Posterior vena cava (tissue), 2 donors: ENCODE measurements at places on chromosomes 3 and 15. TPM values are rescaled to one million over a fixed set of nuclear protein-coding genes. Genes with fewer than 3 reads are reported as not detected.

GPD1L gene
- 47.4 TPM for total RNA-seq

GOLIM4 gene
- 42.8 TPM for total RNA-seq

PP2D1 gene
- not detected for total RNA-seq

TM4SF4 gene
- 0.57 TPM for total RNA-seq

RHCG gene
- not detected for total RNA-seq

SLC51B gene
- total RNA-seq, result not detected

GOLGA8G gene
- total RNA-seq, result not detected

C2CD4A gene
- total RNA-seq, result not detected

FMN1 gene
- 26.6 TPM for total RNA-seq

GRCh38 chr15:100537331-100537730, 8.6 kb upstream of the CERS3 start:
- no peak for DNase-seq

DNA sequence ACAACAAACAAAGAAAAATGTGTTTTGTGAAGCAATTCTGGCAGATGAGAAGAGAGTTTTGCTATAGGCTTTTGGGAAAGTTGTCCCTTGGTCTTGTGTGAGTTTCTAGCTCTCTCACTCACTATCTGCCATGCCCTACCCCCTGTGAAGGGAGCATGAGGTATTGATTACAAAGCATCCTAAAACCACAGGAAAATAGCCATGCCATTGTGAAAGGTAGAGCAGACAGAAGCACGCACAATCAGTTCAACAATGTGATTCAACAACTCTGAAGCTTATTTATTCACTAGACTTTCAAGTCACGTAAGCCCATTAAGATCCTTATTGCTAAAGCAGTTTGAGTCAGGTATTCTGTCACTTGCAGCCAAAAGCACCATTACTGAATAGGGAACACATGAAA, 6.5 kb upstream of the AQR start:
- DNase-seq, result no peak

GRCh38 chr15:34665498-34666116, 82.2 kb upstream of the GOLGA8B start:
- DNase-seq, result no peak

DNA sequence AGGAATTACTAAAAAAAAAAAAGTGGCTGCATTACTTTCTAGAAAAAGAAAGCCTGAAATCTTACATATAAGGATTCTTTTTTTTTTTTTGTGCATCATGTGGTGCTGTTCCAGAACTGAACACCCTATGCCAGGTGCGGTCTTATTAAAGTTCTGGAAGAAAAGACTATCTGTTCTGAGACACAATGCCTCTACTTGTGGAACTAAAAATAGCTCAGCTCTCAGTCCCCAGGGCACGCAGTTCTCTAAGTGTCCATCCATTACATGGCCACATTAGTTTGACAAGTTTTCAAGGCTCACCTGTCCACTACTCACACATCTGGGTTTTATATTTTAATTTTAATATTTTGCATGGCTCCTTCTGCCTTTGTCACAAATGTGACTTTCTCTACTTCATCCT, 126.6 kb upstream of the ADAMTS9 start:
- DNase-seq, result no peak

DNA sequence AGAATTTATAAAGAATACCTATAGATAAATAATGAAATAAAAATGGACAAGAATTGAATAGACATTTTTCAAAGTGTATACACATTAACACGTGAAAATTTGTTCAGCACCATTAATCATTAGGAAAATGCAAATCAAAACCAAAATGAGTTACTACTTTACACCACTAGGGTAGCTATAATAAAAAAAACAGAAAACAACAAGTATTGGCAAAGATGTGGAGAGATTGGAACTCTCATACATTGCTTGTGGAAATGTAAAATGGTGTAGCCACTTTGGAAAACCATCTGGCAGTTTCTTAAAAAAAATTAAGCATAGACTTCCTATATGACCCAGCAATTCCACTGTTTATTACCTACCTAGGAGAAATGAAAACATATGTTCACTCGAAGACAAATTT, 172.8 kb upstream of the P2RY1 start:
- DNase-seq, result no peak

GRCh38 chr3:8518138-8518537, 16.5 kb downstream of the LMCD1 start:
- DNase-seq, result no peak

- no peak for DNase-seq
Measured at GRCh38 chr15:87757084-87757483, 499.5 kb downstream of the NTRK3 start.

GRCh38 chr15:45645026-45645980, 10.5 kb downstream of the SQOR start:
- DNase-seq, result no peak

DNA sequence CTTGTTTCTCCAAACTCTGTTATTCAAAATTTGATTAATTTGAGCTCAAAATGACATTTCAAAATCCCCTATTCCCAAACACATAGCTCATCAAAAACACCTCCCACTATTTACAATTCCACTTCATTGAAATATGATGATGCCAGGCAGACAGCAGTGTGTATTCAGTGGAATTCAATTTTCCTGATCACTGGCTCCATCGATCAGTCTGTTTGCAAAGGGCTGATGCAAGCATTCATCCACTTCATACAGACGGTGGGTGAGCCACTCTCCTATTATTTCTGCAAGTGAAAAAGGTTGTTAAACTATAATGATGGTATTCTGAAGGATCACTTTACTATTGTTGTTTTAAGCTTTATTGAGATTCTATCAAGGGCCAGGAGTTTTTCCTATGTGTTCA, 90.7 kb downstream of the RTP4 start:
- no peak for DNase-seq

DNA sequence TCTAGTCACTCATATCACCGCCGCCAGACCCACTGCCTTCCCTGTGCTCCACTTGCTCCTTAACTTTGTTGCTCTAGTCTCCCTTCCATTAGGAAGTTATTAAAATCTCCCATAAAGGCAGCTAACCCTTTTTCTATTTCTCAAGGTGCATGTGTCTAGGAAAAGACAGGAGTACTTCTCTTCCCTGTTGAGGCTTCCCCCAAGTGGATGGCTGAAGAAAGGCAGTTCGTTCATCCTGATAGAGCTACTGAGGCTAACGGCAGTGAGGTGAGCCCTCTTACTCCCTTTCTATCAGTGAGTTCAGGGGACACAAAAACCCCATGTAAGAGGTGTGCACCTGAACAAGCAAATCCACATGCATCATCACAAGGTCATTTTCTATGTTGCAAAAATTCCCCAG, 397.8 kb downstream of the IGSF11 start:
- no peak for DNase-seq

GRCh38 chr3:52705688-52706686, at the start of the genes GLT8D1 and SPCS1:
Gene GLT8D1 (minus strand): TSS chr3:52705791. CDS start chr3:52700460, 5,331 bp downstream.
Gene SPCS1 (plus strand): TSS chr3:52706106. CDS start chr3:52706247, 141 bp downstream.
- DNase-seq, result peak; percentile 96

DNA sequence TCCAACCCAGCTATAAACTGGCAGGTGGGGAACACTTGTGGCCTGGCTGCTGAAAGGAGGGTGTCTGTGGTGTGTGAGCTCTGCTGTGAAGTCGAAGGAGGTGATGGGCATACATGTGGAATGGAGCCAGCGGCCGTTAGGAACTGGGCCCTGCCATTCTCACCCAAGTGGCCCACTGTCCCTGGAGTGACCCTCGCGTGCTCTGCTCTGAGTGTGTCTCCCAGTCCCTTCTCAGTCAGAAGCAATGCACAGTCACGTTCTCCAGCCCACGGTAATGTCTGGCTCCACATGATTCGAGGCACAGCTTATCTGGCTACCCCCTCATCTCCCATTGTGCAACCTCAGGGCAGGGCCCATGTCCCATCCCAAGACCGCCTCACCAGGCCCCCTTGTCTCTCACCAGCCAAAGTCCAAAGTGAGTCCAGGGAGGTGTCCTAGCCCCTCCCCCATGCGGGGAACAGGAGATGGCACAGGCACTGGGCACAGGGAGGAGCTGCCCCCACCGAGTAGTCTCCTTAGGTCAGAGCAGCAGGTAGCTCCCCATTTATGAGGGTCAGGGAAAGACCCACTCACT, 62.9 kb downstream of the ZNF445 start:
- no peak for DNase-seq

- peak; percentile 95 for DNase-seq
Measured at GRCh38 chr15:84747416-84748273, 747 bp upstream of the ZNF592 start.

GRCh38 chr3:13054341-13055285, 18.6 kb downstream of the IQSEC1 start:
- no peak for DNase-seq

GRCh38 chr3:113601240-113601639, 68.9 kb downstream of the SIDT1 start:
- no peak for DNase-seq

DNA sequence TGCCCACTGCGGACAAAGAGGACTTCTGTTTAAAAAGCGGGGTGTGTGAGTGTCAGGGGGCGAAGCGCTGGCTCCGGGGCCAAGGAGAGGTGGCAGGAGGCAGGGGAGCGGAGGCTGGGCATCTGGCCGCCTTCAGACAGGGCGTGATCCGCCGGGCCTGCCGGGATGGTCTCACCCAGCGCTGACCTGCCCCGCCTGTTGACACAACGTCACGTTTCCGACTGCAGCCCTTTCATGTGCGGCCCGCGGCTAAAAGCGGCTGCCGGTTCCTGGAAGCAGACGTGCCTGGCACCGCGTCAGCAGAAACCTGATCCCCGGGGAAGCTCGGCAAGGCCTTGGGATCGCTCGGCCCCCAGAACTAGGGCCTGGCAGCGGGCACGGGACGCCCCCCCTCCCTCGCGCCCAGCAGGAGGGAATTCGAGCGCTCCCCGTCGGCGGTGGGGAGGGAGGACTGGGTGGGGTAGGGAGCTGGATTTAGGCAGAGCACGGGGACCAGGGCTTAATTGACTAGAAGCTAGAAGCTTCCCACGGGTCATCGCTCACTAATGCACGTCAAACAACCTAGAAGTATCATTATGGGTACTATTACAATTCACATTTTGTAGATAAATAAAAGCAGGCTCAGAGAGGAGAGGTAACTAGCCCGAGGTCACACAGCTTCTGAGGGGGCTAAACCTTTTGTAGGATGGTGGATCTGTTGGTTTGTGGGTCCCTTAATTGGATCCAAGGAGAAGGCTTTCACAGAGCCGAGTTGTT, 7.7 kb downstream of the BHLHE40 start:
- DNase-seq, result peak; percentile 99

- no peak for DNase-seq
Measured at GRCh38 chr3:63193647-63194046, 84.5 kb upstream of the SYNPR start.

GRCh38 chr3:151297429-151297828, 19.1 kb upstream of the P2RY14 start:
- DNase-seq, result no peak

GRCh38 chr15:88256279-88257230, at the start of gene NTRK3:
Gene NTRK3 (minus strand): TSS chr15:88256739. CDS start chr15:88256153, 586 bp downstream.
- no peak for DNase-seq

GRCh38 chr3:151837057-151837456, 23.1 kb downstream of the AADAC start:
- no peak for DNase-seq

DNA sequence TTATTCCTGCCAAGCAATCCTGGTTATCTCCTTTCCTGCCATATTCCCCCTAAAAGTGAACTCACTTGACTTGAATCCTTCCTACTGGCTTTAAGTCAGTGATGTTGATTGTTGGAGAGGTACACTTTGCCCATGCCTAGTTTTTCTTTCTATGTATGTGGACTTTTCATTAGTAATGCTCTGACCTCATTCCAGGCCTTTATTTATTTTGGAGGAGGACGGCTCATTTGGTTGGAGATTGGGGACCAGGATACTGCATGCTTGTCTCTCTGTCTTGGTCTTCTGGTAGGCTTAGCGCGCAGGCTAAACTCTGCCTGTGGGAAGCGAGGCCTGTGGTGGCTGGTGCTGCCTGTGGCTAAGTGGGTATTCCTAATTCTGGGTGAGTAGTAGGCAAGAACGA, 29.1 kb upstream of the MTMR10 start:
- no peak for DNase-seq
